ENCODE measurements at places on chromosomes 1 and 21. TPM values are rescaled to one million over a fixed set of nuclear protein-coding genes. Genes with fewer than 3 reads are reported as not detected.

LAD1 gene
- total RNA-seq, result not detected

NTMT2 gene
- not detected for total RNA-seq

DNA sequence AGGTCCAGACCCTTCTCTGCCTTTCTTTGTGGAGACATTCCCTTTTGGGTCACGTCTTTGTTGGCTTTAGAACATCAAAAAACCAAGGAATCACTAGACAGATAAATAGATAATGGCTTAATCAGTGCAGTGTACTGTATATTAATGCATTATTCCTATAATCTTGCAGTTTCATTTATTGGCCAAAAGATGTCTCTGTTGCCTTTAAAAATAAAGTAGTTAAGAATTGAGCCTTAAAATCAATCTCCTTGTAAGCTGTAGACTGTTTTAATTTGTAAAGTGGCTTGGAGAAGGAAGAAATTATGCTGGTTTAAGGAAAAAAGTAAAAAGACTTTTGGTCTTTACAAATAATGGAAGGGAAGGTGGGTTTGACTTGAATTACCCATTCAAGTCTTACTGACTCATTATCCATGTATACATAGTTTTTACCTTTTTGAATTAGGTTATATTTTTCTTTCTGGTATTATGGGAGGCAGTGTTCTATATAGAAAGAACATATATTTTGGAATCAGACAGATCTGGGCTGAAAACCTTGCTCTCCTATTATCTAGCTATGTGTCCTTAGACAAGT, 84.6 kb downstream of the VPS13D start:
- DNase-seq, result no peak

PPM1J gene
- 0.69 TPM for total RNA-seq

- peak; percentile 92 for DNase-seq
These were observed 17.9 kb downstream of the SLC9A1 start for GRCh38 chr1:27136998-27137542.

- DNase-seq, result no peak
These were observed 6.0 kb downstream of the BRWD1 start for GRCh38 chr21:39307466-39307865.

DNA sequence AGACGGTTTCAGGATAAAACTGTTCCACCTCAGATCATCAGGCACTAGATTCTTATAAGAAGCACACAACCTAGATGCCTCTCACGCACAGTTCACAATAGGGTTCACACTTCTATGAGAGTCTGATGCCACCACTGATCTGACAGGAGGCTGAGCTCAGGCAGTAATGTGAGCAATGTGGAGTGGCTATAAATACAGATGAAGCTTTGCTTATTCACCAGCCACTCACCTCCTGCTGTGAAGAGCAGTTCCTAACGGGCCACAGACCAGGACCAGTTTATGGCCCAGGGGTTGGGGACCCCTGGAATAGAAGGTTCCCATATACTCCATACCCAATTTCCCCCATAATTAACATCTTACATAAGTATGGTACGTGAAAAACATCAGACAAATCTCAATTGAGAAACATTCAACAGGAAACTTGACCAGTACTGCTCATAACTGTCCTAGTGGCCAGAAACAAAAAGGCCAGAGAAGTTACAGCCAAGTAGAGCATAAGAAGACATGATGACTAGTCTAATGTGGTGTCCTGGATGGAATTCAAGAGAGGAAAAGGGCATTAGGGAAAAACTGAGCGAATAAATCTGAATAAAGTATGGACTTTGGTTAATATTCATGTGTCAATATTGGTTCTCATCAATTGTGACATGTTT, 24.7 kb upstream of the IGSF5 start:
- no peak for DNase-seq

DNA sequence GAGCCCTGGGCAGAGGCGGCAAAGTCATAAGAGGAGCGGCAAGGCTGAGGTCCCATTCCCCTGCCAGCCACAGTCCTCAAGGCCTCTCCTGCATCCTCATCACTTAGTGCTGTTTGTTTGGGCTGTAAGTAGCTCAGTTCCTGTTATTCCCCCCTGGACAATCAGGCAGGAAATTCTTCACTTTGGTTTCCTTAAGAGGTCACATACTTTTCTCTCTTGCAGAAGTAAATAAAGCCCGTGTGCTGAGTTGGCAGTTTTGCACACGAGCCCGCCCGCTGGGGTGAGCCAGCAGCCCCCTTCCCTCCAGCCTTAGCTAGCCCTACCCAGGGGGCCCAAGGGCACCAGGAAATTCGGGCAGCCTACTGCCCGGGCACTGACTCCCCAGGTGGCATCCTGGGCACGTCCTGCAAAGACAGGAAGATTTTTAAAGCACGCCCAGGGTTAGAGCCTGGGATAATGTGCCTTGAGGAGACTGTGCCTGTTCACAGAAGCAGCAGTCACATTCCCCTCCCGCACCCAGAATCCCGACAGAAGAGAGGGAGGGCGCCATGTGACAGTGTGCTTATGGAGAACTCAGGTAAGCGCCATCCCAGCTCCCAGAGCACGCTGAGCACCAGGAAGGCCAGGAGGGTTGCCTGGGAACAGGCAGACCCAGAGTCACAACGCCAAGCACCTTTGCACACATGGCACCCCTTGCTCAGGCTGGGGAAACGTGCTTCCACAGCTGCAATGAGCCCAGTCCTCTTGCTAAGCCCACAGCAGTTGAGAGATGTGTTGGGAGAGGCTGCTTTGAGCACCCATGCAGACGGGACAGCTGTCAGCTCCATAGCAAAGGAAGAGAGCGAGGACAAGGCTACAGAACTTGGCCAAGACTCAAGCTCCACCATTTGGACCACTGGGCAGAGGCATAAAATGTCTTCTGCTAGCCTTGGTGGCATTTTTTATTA, 144.5 kb upstream of the TMEM51 start:
- DNase-seq, result no peak

DNA sequence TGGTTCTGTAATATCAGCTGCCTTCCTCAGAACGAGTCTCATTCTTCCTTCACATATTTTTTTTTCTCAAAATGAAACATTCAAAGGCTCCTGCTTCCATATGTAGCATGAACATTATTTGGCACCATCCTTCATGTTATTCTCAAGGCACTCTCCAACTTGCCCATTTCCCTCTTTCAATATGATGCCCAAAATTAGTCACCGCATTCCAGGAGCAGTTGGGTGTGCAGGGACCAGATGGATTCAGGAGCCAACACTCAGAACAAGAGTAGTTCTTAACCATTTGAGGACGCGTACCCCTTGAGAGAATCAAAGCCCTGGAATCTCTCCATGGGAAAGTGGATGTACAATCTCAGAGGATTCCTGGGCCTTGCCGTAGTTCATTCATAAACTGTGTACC, 50.3 kb downstream of the KCNK1 start:
- no peak for DNase-seq

- DNase-seq, result no peak
These were observed 440.2 kb downstream of the PTPRU start for GRCh38 chr1:29676496-29676895.

- DNase-seq, result no peak
These were observed 685.0 kb downstream of the ADGRL2 start for GRCh38 chr1:82485591-82486369.

PPP2R5A gene
- 40.4 TPM for total RNA-seq

DNA sequence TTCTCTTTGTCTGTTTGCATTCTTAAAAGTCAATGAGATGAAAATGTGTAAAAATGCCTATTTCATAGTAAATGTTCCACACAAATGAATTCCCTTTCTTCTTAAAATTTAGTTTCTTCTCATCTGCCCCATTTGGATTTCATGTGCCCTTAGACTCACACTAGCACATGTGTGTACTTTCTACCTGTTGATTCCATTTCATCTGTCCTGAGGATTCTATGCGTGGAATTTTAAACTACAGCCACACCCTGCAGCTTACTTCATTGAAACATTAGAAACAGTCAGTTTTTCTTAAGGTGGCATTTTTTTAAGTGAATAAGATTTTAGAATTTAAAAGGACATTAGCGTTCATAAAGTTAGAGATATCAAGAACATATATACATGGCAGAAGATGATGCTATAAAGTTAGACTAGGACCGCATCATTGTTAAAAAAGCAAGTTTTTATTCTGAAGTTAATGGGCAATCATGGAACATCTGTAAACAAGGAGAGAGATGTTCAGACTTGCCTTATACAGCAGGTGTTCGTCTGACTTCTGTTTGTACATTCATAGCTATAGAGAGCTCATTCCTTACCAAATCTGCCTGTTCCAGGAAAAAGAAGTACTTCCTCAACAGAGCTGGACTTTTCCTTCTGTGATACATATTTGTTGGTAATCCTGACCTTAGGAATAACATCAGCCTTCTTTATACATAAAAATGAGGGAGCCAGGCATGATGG, 3.9 kb upstream of the TUT4 start:
- DNase-seq, result no peak

MEGF6 gene
- total RNA-seq, result 6.8 TPM

DNA sequence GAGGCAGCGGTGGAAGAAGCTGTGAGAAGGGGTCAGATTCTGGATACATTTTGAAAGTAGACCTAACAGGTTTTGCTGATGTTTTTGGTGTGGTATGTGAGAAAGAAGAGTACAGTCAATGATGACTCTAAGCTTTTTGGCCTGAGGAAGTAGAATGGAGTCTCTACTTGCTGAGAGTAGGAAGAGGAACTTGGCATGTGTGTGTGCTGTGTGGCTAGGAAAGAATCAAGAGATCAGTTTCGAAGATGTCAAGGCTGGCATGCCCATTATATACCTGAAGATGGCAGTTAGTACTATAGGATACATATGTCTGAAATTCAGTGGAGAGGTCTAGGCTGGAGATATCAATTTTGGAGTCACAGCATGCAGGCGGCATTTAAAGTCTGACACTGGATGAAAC, 64.4 kb downstream of the MAB21L3 start:
- no peak for DNase-seq

GRCh38 chr1:229461032-229461668, 27.3 kb upstream of the ACTA1 start:
- DNase-seq, result no peak

DNA sequence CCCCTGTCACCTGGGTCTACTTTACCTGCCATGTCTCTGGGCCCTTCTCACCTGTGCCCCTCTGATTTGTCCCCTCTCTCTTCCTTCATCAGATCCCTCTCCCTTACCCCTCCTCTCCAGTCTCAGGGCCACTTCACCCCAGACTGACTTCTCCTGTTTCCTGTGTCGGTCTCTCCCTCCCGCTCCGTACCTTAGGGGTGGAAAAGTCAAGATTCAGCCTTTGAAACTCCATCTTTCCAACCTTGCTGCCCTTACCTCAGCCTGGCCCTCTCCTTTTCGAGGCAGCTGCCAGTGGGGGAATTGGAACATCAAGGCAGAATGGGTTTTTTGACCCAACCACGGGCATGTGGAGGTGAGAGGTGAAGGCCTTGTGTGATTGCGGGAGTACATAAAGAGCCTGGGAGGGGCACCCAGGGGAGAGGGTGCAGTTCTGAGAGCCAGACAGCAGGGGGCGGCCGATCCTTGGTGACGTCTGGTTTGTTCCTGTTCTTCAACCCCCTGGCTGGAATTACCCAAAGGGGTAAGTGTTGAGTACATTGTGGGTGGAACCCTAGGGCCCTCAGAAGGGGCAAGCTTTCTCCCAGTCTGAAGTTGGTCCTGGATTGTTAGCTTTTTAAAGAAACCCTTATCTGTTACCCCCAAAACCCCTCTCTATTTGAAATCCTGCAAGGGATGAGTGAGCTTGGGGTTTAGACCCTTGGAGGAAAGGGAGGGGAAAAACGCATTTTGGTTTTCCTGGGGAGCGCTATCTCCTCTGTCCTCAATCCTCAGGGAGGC, 12.3 kb upstream of the DMBX1 start:
- DNase-seq, result peak; percentile 88

CFHR2 gene
- total RNA-seq, result not detected

HTR6 gene
- 0.17 TPM for total RNA-seq

VTCN1 gene
- not detected for total RNA-seq

B3GALNT2 gene
- total RNA-seq, result 13.8 TPM

DNA sequence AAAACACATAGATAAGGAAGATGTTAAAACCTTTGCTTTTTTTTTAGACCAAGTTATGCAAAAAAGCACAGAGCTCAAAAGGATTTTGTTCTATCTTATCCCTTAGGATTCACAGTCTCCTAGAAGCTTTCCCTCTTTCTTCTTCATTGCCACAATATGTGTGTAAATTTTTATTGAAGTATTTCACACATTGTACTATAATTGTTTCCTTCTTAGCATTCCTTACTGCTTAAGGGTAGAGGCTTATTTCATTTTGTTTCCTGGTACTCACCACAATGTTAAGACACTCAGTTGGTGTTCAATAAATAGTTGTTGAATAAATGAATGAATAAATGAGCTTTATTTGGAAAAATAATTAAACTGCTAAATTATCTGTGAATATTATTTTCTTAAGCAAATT, 29.9 kb upstream of the SLC19A2 start:
- DNase-seq, result no peak

DNA sequence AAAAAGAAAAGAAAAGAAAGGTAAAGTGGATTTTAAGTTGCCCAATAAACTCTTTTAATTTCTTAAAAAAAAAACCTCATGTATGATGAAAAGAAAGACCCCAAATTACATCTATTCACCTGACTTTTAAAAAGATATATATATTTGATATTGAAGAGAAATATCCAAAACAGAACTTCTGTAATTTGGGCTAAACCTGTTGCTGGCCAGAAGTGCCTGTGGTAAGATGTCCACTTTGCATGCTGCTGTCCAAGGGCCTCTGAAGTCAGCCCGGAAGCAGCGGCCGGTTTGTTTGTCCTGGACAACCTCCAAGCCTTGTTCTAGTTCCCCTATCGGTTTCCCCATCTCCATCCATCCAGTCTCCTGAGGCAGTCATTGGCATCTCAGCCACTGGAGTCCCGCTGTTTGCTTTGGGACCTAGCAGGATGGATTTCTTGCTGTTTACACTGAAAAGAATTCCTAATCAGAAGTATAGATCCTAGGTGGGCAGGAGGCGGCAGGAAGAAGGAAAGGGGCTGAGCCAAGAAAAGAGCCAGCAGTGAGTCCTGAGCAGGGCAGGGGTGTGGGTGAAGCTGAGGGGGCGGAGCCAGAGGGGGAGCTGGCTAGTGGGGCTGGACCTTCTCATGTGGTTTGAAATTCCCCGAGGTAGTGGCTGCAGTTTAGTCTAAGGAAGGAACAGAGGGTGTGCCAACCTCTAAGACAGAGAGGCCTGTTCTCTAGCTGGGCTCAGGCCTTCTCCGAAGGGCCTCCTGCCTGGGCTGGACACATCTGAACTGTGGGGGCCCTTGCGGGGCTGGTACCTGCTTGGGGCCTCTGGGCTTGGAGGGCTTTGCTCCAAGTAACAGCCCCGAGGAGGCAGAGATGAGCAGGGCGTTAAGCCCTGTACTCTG, 3.3 kb downstream of the NCMAP start:
- DNase-seq, result no peak

GRCh38 chr21:38376693-38377092, 119.9 kb downstream of the KCNJ15 start:
- no peak for DNase-seq

DNA sequence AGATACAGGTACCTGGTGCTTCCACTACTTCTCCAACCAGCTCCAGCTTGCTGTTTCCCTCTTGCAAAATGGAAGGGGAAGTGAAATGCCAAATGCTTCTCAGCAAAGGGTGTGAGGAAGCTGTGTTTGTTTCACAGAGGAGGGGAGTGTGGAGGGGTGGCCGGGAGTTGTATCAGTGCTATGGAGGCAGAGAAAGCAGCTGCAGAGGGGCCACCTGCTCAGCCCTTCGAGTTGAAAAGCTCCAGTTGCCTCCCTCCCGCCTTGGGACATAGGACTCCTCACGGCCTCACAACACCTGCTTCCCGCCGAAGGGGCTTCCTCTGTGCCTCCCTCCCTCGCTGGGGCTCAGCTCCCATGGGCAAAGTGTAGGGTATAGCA, 12.1 kb upstream of the LINGO4 start:
- no peak for DNase-seq

GRCh38 chr1:234727018-234727940, 117.3 kb upstream of the IRF2BP2 start:
- DNase-seq, result no peak
